Activated CD4-positive, alpha-beta T cell treated with anti-CD3 and anti-CD28 coated beads for 1 hour (primary cell): ENCODE measurements at places on chromosomes 3 and 15.
A peak's percentile ranks its signal among the peaks of the same experiment; 100 is the strongest.

DNA sequence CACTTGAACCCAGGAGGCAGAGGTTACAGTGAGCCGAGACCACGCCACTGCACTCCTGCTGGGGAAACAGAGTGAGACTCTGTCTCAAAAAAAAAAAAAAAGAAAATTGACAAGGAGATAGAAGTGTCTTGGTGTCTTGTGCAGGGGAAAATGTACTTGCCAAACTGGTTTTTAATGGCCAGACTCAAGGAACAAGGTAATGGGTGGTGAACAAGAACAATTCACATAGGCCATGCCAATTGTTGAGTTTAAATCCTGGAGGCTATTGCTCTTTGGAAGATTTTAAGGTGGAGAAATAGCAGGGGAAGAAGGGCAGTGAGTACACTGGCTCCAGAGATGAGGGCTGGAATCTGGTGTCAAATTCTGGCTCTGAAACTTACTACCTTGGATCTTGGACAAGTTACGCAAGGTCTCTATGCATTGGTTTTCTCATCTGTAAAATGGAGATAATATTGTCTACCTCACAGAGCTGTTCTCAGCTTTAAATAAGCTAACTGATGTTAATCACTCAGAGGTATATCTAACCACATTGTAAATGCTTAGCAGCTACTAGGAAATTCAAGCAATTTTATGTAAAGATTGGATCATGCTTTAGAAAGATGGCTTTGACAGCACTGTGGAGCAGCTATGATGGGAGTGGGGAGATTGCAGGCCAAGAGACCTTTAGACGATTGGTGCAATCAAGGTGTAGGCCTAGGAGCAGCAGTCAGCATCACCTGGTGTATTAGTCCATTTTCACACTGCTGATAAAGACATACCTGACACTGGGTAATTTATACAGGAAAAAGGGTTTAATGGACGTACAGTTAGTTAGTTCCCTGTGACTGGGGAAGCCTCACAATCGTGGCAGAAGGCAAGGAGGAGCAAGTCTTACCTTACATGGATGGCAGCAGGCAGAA is 78.3 kb downstream of the B3GALNT1 start:
- DNase-seq: no peak

DNA sequence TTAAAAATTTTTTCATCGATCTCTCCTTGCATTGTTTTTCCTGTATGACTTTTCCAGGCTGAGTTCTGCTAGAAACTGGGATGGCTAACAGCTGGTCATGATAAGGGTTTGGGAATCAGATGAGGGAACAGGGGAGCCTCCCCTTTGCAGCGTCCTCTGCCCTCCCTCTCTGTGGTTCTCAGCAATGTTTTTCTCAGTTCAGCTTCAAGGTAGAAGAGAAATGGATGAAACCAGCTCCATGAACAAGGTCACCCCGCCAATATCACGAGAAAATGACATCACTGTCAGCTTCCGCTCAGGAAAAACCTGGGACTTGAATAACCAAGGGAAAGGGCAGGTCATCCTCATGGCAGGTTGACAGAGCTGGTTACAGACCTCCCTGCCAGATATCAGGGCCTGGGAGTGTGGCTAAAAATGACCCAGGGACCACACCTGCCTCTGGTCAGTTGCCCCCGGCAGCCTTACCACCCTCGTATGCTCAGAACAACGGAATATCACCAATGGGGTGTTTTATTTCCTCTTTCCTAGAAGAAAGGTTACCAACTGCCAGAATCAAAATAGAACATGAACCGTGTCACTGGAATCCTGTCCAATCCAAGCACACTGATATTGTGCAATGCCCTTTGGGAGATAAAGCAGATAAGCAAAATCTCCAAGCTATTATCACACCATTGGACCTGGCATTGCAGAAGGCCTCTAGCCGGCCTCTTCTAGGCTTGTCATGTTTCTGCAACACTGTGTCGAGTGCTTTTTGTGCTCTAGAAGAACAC is 26.1 kb downstream of the LSM3 start:
- DNase-seq: no peak

- DNase-seq: no peak
Observed at GRCh38 chr3:112814266-112814665, 32.4 kb downstream of the CD200R1L start.

GRCh38 chr15:100596792-100597191 is 5.2 kb downstream of the LINS1 start:
- peak; percentile 86 for DNase-seq

DNA sequence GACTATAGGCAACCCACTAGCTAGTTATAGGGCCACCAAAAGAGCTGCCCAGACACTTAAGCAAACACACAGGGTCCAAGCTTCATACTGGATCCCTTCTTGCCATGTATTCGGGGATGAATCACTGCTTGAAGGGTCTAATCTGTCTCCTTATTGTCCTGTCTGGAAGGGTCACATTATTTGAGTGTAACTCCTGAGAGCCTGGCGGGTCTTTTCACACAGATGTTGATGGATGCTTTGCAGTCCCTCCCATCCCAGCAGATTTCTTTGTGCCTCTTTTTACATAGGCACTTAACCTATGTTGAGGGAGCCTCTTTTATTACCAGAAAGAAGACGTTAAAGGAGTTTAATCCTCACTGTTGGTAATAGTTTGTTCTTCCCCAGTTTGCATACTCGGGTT is 56.6 kb downstream of the BBX start:
- DNase-seq: no peak

- DNase-seq: no peak
Observed at GRCh38 chr3:23663246-23663645, 142.5 kb upstream of the UBE2E1 start.

- DNase-seq: no peak
Observed at GRCh38 chr15:81105545-81105944, 28.5 kb upstream of the CFAP161 start.

DNA sequence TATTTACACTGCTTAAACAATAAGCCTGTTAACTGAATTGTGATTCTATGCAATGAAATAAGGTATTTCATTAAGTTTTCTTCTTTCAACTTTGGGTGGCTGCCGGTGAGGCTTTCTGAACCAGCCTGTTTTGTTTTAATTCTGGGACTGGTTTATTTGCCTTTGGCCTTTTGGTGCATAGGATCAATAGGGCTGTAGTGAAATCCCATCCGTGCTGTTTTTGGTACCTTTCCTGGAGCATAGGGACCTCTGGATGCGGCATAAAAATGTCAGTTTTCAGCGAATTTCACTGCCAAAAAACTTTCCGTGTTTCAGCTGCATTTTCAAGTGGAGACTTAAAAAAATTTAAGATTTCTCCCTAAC is 514 bp downstream of the PLS1 start:
- DNase-seq: no peak

- DNase-seq: no peak
Observed at GRCh38 chr15:39747326-39747725, 35.3 kb downstream of the FSIP1 start.

DNA sequence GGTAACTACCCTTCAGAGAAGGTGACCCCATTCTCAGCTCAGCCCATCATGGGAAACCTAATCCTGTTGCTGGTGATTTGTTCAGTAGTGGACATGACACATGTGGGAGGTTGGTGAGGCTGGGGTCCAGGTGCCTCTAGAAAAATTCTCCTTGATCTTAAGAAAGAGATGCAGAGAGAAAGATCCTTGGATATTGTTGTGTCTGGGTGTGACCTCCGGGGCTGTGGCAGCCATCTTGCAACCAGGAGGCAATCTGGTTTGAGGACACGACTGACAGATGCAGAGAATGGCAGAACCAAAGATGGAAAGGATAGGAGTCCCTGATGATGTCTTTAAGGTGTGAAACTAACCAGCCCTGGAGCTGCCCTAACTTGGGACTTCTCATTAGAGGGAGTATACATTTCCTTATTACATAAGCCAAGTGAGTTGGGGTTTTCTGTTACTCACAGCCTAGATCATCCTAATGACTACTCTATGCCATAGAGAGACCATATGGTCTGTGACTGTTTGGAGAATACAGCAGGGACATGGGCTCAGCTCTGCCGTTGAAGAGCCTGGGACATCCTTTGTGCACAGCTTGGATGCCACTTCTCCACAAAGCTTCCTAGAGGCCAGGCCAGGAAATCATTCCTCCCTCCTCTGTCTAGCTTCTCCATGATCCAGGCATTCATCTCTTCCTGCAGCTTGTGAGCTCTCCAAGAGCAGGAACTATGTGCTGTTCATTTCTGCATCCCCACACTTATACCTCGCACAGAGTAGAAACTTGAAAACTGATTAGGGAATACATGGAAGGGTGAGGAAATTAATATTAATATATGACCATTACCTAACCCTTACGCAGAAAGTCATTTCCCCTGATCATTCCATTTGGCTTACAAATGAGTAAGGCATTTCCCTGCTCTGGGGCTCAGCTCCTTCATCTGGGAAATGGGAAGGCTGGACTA is 45.9 kb downstream of the HRH1 start:
- no peak for DNase-seq

- DNase-seq: no peak
Observed at GRCh38 chr3:32794487-32795308, 23.1 kb upstream of the TRIM71 start.

DNA sequence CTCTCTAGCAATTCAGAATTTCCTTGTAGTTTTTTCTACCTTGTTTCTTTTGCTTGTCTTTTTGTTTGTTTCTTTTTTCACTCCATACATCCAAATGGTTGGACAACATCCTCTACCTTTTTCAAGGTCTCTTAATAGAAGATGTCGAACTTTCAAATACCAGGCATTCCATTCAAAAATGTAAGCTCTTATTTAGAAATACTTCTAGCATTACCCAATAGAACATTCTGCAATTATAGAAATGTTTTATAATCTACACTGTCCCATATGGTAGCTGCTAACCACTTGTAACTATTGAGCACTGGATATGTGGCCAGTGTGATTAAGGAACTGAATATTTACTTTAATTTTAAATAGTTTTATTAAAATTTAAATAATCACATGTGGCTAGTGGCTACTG is 196.2 kb upstream of the MRPL3 start:
- no peak for DNase-seq

GRCh38 chr3:173586166-173586565 is 188.6 kb downstream of the NLGN1 start:
- no peak for DNase-seq

DNA sequence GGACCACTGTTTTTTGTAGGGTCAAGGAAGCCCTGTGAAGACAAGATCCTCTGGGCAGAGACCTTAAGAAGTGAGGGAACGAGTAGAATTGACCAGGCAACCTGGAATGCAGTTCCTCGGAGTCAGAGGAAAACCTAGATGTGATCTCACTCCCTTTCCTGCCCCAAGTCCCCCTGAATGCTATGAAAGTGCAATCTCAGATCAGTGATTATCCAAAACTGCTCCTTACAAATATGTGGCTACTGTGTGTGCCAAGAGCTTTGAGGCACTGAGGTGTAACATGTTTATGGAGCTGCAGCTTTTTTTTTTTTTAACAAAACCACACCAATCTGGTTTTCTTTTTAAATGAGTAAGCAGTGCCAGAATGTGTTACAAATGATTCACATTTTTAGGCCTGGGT is 35.8 kb downstream of the THSD4 start:
- DNase-seq: no peak

- no peak for DNase-seq
Observed at GRCh38 chr3:64616953-64617352, 70.8 kb downstream of the ADAMTS9 start.

- DNase-seq: no peak
Observed at GRCh38 chr3:139689122-139689521, 11.3 kb upstream of the NMNAT3 start.

DNA sequence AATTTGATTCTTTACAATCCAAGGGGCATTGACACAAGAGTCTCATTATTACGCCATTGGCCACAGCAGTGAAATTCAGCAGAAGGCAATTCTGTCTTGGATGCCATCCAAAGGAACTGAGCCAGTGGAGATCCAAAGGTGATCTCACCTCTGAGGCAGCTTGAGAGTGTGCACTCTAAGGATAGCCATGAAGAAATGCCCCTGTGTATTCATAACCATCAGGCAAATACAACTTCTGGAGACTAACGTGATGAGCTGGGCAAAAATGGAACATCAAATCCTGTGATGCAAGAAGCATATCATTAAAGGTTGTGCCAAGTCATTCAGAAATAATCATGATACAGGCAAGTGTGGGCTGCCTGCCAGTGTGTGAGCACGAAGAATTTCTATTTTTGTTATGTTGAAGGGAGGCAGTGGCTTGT is 41.4 kb downstream of the ROBO2 start:
- no peak for DNase-seq

GRCh38 chr3:129323651-129324294 is 45.1 kb downstream of the HMCES start:
- DNase-seq: no peak

DNA sequence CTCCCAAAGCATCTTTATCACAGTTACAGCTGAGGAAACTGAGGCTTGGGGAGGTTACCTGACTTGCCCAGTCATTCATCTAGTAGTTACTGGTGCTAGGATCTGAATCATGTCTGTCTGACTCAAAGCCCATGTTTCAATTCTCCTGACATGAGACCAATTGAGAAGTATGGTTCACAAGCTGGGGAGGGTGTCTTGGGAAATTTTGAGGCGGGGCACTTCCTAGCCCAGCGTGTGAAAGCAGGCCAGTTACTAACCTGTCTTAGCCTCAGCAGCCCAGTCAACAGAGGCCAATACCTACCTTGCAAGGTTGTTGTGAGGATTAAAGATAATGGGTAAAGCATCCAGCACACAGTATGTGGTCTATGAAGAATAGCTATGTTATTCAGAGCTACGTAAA is 37.0 kb downstream of the CLDN18 start:
- no peak for DNase-seq

DNA sequence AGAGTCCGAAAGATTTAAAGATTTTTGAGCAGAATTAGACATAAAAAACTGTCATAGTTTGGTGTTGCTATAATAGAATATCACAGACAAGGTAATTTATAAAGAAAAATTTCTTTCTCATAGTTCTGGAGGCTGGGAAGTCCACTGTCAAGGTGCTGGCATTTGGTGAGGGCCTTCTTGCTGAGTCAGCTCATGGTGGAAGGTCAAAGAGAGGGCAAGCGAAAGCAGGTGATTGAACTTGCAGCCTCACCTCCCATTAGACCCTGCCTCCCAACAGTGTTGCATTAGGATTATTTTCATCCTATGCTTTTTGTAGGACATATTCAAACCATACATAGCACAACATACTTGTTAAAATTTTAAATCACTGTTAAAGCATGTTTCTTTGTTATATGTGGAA is 9.9 kb downstream of the SELENOT start:
- DNase-seq: no peak

DNA sequence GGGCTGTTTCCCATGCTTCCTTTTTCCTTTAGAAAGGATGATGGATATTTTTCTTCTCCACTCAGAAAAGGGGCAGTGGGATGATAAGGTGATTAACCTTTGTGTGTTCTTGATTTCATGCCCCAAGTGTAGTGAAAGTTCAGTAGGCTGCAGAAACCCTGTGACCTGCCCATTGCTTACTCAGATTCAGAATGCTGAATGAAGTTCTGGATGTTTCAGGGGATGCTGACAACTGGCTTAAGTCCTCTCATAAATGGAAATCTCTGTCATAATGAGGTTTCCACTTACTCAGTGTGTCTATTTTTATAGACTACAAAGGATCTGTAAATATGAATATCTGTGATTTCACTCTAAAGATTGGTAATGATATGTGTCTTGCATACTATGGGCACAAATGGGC is 471.3 kb upstream of the TPRG1 start:
- DNase-seq: no peak

- no peak for DNase-seq
Observed at GRCh38 chr3:49790626-49791411, 4.5 kb upstream of the IP6K1 start.
